Fibroblast of the aortic adventitia (primary cell): ENCODE measurements at places on chromosomes 13 and 19. TPM values are rescaled to one million over a fixed set of nuclear protein-coding genes. Genes with fewer than 3 reads are reported as not detected.

GRCh38 chr13:113769106-113769505, 10.1 kb downstream of the TMEM255B start:
- no peak for DNase-seq

DNA sequence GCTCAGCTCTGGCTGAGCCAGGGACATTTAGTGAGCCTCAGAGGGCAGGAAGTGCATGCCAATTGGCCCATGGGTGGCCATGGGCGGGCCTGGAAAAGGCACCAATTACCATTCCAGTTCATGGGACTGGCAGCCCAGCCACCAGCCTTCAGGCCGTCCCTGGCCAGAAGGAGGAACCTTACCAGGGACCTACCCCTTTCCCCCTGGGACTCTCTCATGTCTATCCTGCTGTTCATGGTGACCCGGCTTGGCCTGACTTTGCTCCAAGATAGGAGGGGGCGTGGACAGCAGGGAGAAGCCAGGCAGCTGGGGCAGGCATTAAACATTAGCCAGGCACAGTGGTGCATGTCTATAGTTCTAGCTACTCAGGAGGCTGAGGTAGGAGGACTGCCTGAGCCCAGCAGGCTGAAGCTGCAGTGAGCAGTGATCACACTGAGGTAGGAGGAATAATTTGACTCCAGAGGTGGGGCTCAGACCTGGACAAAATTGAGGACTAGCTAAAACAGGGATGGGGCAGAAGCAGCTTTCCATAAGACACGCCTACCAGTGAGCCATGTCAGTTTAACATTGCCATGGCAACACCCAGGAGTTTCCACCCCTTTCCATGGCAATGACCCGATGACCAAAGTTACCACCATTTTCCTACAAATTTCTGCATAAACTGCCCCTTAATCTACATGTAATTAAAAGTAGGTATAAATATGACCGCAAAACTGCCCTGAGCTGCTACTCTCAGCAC, 14.3 kb upstream of the ZNF426 start:
- no peak for DNase-seq

- no peak for DNase-seq
These were observed 1661.6 kb downstream of the SLITRK1 start for GRCh38 chr13:82220641-82221040.

DNA sequence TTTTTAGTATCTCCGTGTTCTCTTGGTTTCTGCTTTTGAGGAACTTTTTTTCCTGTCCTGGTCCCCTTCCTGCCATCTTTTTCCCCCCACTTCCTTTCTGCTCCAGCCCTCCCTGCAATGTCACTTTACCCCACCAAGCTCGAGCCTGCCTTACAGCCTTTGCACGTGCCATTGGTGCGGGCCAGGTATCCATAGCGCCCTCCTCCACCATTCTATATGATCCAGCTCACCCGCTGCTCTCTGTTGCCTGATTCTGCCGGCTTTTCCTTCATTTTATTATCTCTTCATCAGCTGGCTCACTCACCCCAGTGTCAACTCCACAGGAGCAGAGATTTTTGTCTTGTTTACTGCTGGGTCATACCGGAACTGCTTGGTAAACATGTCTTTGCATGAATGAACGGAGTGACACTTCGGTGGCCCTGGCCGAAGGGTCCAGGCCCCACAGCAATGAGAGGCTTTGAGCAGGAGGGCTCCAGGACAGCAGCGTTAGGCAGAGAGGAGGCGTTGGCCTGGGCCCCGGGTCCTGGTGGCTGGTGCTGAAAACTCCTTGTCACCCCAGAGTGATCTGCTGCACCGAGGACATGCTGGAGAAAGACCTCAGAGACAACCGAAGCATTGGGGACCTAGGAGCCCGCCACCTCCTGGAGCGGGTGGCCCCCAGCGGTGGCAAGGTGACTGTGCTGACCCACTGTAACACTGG, 1.2 kb downstream of the MRI1 start:
- DNase-seq = no peak

- DNase-seq = peak; percentile 10
These were observed 99.2 kb downstream of the ABCC4 start for GRCh38 chr13:95201814-95202651.

- DNase-seq = no peak
These were observed 8.9 kb downstream of the CACNG8 start for GRCh38 chr19:53971673-53972072.

MTUS2 gene
- 0.36 TPM in 1 of 2 replicates, not detected in the other for total RNA-seq

KCNJ14 gene
- total RNA-seq = 0.54 and 1.3 TPM in 2 replicates

GRCh38 chr19:47280183-47280797, 5.6 kb downstream of the INAFM1 start:
- DNase-seq = no peak

GRCh38 chr19:34353546-34353945, 11.4 kb upstream of the GPI start:
- DNase-seq = no peak

DNA sequence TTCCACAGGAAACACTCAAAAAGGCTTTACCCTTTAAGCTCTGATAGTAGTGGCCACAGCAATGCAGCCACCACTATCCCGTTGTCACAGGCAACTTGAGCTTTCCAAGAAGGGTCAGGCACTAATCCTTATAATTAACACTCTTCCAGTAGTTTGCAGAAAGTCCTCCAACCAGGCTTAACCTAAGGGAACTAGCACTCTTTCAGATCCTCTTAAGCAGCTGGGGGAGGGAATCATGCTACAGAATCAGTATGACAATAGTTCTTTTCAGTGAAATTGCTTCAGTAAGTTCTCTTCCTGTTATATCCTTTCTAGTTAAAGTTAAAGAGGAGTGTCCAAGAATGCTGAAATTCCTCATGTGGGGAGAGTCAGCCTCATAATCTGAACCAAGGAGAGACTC, 82.2 kb downstream of the TNFSF11 start:
- DNase-seq = no peak

PDE4A gene
- 1.8 and 7.0 TPM in 2 replicates for total RNA-seq

- DNase-seq = no peak
These were observed 330.2 kb downstream of the PCDH9 start for GRCh38 chr13:66899955-66900354.

DNA sequence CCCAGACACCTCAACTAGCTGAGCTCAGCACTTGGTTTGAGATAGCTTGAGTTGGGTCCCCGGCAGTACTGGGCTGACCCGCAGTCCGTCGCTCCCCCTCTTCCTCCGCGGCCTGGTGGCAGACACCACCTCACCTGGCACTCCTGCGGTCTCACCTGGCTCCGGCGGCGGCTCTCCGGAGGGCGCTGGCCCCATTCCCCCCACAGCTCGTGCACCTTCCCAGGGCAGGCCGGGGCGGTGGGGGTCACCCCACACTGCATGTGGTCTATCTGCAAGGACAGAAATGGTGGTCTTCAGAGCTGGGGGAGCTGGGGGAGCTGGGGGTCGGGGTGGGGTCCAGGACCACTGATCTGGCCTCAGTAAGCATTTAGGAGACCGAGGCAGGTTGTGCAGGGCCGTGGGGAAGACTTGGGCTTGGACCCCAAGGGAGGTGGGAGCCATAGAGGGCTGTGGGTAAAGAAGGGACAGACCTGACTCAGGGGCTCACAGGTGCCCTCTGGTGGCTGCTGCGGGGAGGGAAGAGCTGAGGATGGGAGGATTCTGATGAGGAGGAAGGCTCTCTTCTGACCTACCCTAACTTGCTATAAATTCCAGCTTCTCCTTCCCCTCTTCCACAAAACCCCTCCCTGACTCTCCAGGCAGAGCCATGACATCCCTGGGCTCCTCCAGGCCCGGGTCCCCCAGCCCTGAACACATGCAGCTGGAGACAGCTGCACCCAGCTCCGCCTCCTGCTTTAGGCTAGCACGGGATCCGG, 6.7 kb upstream of the PLIN4 start:
- DNase-seq = peak; percentile 37

GRCh38 chr13:78102741-78103140, 184.1 kb upstream of the EDNRB start:
- DNase-seq = no peak

DNA sequence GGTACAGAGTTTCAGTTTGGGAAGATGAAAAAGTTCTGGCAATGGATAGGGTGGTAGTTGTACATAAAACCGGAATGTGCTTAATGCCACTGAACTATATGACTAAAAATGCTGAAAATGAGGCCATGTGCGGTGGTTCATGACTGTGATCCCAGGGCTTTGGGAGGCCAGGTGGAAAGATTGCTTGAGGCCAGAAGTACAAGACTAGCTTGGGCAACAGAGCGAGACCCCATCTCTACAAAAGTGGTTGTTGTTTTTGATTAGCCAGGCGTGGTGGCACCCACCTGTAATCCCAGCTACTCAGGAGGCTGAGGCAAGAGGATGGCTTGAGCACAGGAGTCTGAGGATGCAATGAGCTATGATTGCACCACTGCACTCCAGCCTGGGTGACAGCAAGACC, 12.8 kb downstream of the SMAD9 start:
- DNase-seq = no peak

DNA sequence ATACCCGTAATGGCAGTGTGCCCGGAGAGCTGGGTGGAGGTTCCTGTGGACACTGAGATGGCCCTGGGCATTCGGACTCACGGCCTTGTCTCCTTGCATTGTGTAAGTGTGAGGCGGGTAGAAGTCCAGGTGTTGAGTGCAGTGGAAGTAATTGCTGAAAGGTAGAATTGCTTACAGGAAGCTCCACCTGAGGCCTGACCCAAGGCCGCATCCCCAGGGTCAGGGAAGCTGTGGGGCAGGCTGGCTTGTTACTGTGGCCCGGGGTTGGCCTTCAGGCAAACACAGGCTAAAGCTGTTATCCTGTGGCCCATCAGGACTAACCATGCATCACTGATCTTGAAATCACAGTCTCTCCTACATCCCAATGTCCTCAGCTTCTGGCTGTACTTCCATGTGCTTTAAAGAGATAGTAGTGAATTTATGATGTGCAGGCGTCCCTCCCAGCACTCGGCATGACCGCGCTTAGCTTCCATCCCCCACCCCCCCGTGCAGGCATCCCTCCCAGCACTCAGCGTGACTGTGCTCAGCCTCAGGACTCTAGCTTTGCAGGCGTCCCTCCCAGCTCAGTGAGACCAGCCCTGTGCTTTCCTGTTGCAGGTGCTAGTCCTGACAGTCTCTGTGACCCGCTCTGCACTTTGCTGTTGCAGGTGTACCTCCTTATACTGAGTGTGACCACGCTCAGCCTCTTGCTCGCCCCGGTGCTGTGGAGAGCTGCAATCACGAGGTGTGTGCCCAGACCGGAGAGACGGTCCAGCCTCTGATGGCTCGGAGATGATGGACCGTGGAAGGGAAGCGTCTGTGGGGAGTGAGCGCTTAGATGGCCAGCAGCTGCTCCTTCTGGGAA, 35.6 kb upstream of the TFDP1 start:
- peak; percentile 23 for DNase-seq

- peak; percentile 14 for DNase-seq
These were observed 401.7 kb downstream of the IRS2 start for GRCh38 chr13:109384491-109385241.

- DNase-seq = peak; percentile 37
These were observed 6.0 kb downstream of the SYCE2 start for GRCh38 chr19:12913011-12913561.

- no peak for DNase-seq
These were observed 8.8 kb downstream of the FZR1 start for GRCh38 chr19:3514930-3515329.

TPTE2 gene
- total RNA-seq = not detected in 2 replicates

DNA sequence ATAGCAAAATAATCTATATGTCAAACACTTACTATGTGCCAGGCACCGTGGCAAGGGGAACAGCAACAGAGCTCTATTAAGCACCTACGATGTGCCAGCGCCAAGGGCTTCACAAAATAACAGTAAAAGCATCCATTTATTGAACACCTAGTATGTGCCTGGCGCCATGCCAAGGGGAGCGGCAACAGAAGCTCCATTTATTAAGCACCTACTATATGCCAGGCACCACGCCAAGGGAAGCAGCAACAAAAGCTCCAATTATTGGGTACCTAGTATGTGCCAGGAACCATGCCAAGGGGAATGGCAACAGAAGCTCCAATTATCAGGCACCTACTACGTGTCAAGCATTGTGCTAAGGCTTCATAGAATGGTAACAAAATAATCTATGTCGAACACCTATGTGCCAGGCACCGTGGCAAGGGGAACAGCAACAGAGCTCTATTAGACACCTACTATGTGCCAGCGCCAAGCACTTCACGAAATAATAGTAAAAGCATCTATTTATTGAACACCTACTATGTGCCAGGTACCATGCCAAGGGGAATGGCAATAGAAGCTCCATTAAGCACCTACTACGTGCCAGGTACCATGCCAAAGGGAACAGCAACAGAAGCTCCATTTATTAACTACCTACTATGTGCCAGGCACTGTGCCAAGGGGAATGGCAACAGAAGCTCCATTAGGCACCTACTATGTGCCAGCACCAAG, 107.7 kb downstream of the PTPRS start:
- no peak for DNase-seq

DNA sequence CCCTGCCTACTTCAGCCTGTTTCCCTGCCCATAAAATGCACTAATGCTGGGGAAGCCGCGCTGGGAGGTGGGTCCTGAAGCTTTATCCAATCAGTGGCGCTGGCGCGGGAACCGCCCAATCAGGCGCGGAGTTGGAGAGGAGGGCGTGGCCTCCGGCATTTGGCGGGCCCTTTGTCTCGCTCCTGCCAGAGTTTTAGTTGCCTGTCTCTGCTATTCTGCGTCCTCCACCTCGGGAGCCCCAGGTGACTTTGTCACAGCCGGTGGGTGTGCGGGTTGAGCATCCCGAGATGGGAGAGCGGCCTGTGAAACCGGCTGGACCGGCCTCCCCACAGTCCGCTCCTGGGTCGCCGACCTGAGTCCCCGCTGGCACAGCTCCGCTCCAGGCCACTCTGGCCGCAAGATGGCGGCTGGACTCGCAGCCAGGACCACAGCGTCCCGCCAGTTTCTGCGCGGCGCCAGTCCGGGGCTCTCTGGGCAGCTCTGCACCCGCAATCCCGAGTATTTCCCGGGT, 30.7 kb upstream of the ZNF429 start:
- DNase-seq = peak; percentile 4
